Globus pallidus (tissue), 1 donor: ENCODE measurements at places on chromosomes 13 and 19.

DNA sequence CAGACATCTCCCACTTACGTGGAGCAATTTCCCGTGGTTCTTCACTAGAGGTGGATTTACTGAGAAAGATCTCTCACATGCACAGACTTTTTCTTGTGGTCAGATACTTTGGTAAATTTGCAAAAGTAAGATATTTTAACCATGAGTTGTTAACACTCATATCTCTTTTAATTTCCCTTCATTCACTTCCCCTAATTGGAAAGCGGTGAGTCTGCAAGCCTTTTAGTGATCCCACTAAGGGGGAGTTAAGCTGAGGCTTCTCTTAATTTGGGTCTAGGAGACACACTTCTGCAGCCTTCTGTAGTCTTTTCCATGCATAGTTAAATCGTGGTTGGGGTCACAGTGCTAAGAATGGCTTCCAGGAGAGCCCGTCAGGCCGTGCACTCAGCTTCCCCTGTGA lies 30.7 kb upstream of the SERPINE3 start:
- DNase-seq: no peak

DNA sequence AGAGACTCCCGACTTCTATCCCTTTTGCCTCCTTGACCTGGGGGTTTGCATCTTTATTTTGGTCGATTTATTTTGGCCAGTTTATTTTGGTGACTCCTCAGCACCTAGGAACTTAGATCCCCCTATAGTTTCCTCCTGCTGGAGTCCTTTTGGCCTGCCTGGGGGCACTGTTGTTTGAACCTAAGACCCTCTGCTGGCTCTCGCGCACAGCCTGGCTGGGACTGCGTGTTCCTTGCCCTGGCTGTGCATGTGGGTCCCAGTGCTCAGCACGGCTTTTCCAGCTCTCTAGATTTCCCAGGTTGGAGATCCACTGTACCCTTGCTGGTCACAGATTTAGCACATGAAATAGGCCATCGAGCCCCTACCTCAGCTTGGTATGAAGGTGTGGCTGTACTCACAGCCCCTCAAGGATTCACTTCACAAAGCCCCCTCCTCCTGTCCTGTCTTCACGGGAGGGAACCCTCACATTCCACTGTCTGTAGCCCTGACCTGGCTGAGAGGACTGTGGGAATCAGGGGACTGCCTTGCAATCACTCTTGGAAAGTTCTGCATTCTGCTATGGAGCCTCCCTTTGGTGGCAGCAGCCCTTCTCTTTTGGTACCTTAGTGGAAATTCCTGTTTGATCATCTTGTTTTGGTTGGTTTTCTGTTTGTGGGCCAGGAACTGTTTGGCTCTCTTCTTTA lies 8.3 kb downstream of the UBAC2 start:
- no peak for DNase-seq

GRCh38 chr13:33535061-33535460 lies 249.5 kb upstream of the STARD13 start:
- no peak for DNase-seq

- no peak for DNase-seq
Observed at GRCh38 chr19:13329766-13330165, 176.5 kb downstream of the CACNA1A start.

DNA sequence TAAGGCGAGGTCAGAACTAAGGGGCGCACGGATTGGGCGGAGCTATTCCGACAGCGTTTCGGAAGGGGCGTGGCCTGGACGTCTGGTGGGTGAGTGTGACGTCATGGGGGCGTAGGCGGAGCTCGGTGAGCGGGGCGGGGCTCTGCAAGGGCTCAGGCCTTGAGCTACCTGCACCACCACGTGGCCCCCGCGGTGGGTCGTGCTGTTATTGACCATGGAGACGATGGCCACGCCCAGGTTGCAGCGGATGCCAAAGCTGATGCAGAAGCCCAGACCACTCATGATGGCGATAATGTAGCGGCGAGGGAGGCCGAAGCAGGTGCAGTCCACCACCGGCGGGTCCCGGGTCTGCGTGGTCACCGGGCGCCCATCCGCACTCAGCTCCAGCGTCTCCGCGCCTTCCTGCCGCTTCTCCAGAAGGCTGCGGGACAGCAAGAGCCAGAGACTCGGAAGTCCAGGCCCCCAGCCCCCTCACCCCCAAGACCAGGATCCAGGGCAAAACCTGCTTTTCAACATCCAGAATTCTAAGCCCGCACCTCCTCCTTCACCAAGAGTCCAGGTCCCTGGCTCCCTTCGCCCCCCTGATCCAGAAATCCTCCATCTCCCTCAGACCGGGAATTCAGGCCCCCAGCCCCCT lies 4.8 kb downstream of the SLC17A7 start:
- no peak for DNase-seq

DNA sequence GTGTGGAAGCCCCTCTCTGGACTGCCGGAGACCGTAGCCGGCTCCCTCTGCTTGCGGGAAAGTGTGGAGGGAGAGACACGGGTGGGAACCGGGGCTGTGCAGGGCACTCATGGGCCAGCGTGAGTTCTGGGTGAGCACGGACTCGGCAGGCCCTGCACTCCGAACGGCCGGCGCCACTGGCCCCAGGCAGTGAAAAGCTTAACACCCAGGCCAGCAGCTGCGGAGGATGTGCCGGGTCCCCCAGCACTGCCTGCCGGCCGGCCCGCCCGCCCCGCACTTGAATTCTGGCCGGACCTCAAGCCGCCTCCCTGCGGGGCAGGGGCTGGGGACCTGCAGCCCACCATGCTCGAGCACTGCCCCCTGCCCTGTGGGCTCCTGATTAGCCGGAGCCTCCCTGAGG lies 147.0 kb downstream of the FGF9 start:
- DNase-seq: no peak

DNA sequence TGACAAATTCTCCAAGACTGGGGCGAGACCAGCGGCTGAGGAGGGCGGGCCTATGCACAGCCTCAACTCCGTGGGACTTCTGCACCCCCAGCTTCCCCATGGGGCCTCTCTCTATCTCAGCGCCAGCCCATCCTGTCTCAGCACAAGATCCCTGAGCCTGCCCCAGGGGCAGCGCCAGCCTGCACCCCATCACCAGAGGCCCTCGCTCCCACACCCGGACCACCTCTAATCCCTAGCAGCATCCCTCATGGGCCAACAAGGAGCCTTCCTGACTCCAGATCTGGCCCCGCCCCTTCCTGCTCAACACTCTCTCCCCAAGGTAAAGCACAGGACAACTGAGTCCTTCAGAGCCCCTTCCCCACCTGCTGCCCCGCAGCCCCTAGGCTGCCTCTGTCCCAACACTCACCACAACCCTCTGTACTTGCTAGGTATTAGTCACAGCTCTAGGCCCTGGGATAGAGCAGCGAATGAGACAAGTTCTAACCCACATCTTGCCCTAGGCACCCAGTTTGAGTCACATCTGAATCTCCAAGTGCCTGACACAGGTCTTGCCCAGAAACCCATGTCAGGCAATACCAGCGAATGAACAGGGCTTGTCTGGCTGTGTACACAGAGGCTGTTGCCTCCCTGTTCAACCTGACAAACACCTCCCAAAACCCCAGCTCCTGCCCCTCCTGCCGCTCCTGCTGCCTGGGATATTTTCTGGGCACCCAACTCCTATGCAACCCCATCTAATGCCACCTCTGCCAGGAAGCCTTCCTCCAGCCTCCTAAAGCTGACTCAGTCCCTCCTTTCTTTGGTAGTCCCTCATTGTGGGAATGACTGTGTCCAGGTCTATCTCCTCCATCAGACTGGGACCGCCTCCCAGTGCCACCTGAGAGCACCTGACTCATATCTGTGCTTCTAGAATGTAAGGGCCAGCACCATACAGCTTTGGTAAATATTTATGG lies 18.6 kb downstream of the GRIK5 start:
- no peak for DNase-seq

DNA sequence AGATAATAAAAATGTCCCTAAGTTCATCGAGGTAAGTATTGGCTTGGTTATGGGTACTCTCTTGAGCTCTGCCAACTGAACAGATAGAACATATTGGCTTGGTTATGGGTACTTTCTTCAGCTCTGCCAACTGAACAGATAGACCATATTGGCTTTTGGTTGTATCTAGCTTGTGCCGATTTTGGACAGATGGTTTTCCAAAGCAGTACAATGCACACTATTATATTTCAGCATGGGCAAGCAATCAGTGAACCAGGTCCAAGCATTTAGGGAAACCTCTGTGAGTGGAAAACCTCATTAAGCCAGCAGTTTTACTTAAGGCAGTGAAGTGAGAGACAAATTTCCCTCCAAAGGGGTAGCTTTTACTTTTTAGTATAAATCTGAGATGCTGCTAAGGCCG lies 1440.5 kb upstream of the SPRY2 start:
- no peak for DNase-seq

DNA sequence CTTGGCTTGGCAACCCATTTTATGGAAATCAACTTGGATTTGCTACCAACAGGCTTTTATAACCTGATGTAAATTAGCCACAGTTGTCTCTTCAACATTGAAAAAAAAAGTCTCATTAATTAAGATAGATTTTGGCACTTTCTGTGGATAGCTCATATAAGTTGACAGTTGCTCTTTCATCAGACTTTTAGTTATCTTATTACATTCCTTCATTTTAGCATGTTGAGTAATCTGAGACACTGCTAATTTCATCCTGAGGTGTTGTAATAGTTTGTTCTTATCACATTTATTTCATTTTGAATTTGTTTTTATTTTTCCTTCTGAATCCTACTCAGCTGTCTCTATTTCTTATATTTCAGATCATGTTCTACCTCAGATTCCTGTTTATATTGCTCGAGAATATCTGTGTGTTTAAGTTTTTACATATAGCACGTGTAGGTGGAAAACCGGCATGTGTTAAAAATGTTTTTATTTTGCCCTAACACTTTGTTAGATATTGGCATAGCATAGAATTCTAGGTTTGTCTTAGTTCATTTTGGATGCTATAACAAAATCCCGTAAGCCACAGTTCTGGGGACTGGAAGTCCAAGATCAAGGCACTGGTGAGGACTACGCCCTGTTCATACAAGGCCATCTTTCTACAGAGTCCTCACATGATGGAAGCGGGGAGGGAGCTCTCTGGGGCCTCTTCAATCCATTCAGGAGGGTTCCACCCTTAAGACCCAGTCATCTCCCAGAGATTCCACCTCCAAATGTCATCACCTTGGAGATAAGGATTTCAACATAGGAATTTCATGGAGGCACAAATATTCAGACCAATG lies 239.4 kb downstream of the COL4A1 start:
- DNase-seq: no peak

- DNase-seq: no peak
Observed at GRCh38 chr13:74747186-74747955, 613.2 kb upstream of the KLF12 start.

DNA sequence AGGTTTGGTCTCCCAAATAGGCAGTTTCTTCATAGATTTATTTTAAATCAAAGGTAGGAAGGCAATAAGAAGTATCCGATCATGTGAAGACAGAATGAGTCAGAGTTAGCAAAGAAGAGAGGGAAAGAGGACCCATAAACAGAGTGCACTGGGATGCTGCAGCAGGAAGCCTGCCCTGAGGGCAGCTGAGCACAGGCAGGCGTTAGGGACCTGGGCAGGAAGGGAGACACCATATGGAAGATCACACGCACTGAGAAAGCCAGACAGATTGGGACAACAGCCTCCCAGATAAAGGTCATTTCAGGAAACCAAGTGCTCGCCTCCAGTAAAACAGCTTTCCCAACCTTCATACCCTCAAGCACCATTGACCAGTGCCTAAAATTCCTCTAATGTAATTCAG lies 598.0 kb downstream of the EFNB2 start:
- no peak for DNase-seq

DNA sequence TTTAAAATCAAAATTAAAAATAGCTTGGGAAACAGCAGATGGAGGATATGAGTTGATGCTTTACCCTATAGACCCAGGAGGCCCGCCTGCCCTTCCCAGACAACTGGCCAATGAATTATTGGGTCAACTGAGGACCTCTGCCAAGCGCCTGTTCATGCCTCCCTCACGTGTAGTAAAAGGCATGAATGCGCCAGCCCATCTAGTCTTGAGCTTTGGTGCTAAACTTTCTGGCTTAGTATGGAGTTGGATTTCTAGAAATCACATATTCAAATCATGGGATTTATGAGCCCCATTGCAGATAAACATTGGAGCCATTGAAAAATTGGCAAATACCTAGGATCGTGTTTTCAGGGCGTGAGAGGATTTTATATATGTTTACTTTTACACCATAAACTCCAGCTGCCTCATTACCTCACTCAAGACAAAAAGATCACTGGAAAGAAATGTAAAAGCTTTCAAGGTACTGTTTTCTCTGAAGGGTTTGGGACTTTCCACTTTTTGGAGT lies 47.1 kb downstream of the COL4A2 start:
- no peak for DNase-seq

GRCh38 chr19:29836409-29836825 lies 24.6 kb downstream of the CCNE1 start:
- no peak for DNase-seq

GRCh38 chr13:106867249-106867648 lies 299.3 kb upstream of the ARGLU1 start:
- peak; percentile 4 for DNase-seq

DNA sequence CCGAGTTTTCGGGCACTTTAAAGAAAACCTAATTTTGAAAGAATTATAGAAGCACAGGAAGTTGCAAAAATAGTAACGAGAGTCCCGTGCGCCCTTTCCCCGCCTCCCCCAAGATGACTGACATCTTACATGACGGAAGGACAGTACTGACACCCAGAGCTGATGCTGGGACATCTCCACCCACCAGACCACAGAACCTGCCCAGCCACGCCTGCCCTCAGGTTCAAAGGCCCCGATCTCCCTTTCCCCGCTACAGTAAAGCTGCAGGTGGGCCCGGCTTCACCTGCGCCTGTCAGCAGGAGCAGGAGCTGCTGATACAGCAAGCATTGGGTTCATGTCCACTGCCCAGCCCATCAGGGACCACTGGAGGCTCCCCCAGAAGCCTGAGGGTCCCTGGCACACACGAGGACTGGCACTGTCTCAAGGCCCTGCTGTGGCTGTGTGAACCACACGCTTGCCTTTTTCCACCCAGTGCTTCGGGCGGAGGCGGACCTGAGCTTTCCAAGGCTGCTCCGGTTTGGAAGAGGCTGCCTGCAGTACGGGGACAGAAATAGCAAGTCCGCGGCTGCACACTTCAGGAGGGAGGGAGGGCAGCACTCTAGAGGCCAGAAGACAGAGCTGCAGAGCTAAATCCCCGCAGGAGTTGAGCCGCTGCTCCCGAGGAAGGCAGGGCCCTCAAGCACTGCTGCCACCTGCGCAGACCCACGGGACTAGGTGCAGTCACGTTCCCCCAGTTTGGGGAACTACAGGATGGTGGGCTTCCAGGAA lies 8.7 kb downstream of the MAP2K2 start:
- DNase-seq: no peak

- DNase-seq: no peak
Observed at GRCh38 chr19:12695096-12695495, 1.3 kb downstream of the FBXW9 start.

GRCh38 chr19:16369306-16369663 lies 44.7 kb downstream of the KLF2 start:
- no peak for DNase-seq
